ENCODE measurements at places on chromosomes 7 and 10. TPM values are rescaled to one million over a fixed set of nuclear protein-coding genes. Genes with fewer than 3 reads are reported as not detected.

The CACNB2 gene
- total RNA-seq, result not detected

DNA sequence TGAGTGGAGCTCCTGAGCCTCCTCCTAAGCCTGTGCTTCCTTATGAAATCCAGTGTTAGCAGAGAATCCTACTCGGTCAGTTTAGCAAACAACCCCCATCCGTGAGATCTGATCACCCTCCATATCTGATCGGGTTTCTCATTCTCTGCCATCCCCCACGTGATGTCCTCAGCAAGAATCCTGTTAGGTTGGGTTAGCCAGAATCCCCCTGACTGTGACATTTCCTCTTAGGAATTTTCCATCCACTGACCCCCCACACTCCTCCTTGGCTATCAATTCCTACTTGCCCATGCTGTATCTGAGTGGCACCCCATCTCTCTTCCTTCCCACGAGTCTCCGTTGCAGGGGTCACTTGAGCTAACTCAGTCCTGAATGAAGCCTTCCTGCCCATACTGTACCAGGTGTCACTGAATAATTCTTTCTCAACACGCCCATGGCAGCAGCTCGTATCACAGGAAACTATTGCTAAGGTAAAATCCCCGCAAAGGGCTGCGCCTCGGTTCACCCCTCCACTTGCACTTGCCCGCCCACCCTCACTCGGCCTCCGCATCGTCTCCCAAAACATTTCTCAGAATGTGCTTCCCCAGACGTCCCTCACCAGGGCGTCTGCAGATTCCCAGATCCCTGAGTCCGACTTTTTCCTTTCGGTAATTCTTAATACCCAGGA lies 44.1 kb downstream of the MYOF start:
- H3K27me3 ChIP-seq, result peaks cover 11% of the 10 kb centered on the region
- no peaks in the 10 kb centered on the region for H3K4me1 ChIP-seq
- H3K36me3 ChIP-seq, result no peaks in the 10 kb centered on the region

DNA sequence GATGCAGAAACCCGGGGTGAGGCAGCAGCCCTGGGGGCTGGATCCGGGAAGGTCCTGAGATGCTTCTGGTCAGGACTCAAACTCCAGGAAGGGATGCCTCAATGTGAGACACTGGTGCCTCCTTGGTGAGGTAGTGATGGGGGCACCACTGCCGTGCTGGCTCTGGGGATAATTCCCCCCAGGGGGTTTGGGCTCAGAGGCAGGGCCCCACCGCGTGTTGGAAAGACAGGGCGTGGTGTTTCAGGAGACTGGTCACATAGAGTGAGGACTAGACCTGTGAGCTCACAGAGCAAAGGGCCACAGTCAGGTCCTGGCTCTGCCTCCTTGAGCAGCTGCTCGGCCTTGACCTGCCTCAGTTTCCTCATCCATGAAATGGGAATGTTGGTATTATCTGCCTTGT lies 361.9 kb downstream of the GLRX3 start:
- no peaks in the 10 kb centered on the region for H3K36me3 ChIP-seq
- no peak overlapping the region for H3K4me3 ChIP-seq
- no peaks in the 10 kb centered on the region for H3K4me1 ChIP-seq
- no peaks in the 10 kb centered on the region for H3K27me3 ChIP-seq

The CPXM2 gene
- not detected for total RNA-seq

The AOC1 gene
- not detected for total RNA-seq

The H2BK1 gene
- not detected for total RNA-seq

DNA sequence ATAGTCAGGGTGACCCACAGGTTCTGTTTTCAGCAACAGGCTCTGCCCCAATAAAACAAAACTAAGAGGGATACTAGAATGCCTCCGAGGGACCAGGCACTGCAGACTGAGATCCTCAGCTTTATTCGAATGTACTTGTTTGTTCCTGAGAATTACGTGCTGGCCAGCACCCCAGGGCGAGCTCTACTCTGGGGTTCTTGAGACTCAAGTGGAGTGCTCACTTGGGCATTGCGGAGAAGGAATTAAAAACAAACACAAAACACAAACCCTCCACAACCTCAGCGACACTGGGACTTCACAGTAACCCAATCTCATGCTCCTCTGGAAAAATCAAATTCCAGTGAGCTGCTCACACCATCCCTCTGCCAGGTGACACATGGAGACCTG lies 250.7 kb downstream of the TNS3 start:
- no peak overlapping the region for H3K27ac ChIP-seq
- H3K36me3 ChIP-seq, result no peaks in the 10 kb centered on the region
- H3K4me3 ChIP-seq, result no peak overlapping the region
- H3K4me1 ChIP-seq, result no peaks in the 10 kb centered on the region
- no peaks in the 10 kb centered on the region for H3K27me3 ChIP-seq
- DNase-seq, result no peak

DNA sequence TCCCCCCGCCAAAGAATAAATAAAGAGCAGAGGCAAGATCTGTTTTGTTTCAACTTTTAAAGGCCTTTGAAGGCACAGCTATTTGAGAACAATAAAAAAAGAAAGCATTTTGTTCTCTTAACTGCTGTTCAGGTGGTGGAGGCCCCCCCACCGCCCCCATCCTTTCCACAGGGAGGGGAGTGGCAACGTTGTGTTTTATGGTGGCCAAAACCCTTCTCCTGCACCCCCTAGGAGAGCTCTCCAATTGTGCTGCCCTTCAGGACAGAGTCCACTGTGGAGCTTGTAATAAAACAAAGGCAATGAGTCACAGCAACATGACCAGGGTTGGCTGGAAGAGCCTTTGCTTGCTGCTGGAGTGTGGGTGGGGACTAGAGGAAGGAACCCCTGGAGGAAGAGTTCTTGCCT lies 987.9 kb downstream of the KCNMA1 start:
- no peak overlapping the region for H3K27ac ChIP-seq
- H3K4me3 ChIP-seq, result no peak overlapping the region
- no peak for DNase-seq
- peaks cover 6% of the 10 kb centered on the region for H3K36me3 ChIP-seq
- H3K4me1 ChIP-seq, result no peaks in the 10 kb centered on the region
- peaks cover 6% of the 10 kb centered on the region for H3K27me3 ChIP-seq

The JMJD1C gene
- 50.7 TPM for total RNA-seq

- no peak overlapping the region for H3K27ac ChIP-seq
- no peaks in the 10 kb centered on the region for H3K27me3 ChIP-seq
- no peak for DNase-seq
- H3K4me3 ChIP-seq, result no peak overlapping the region
- no peaks in the 10 kb centered on the region for H3K36me3 ChIP-seq
- H3K4me1 ChIP-seq, result no peaks in the 10 kb centered on the region
Observed at GRCh38 chr10:85666102-85666501, 700.5 kb downstream of the GRID1 start.

The TMEM270 gene
- total RNA-seq, result not detected

DNA sequence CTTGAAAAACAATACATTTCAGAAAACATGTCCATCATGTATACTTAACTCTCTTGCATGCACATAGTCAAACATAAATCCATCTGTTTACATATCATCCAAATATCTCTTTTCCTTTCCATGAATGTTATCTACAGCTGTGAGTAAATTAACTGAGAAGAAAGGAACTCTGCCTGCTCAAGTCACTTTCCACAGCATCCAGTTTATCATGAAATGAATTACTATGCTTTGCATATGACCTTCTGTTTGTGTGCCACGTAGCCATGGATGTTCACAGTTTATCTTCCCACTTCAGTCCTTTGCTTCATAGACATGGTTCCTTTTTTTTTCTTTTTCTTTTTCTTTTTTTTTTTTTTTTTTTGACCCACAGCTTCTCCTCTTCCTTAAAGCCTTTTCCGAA lies 39.6 kb downstream of the BZW2 start:
- H3K36me3 ChIP-seq, result peaks cover 29% of the 10 kb centered on the region
- H3K4me3 ChIP-seq, result no peak overlapping the region
- H3K4me1 ChIP-seq, result no peaks in the 10 kb centered on the region
- no peaks in the 10 kb centered on the region for H3K27me3 ChIP-seq
- no peak for DNase-seq

DNA sequence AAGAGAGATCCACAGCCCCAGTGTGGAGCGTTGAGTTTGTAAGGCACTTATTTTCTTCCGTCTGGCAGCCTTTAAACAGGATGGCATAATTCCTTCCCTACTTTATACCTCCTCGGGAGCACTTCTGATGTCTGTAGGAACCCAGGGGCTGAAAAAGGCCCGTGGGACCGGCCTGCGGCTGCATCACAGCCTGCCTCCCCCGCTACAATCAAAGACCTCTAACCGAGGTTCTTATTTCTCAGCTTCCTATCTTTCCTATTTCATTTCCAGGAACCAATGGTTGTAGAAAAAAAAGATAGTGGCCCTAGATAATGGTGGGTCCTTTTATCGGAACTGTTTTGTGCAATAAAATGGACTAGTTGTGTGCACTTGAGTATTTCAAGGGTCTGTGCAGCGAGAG lies 4.1 kb upstream of the CTBP2 start:
- no peak for DNase-seq
- H3K36me3 ChIP-seq, result no peaks in the 10 kb centered on the region
- no peak overlapping the region for H3K27ac ChIP-seq
- H3K4me3 ChIP-seq, result no peak overlapping the region
- H3K27me3 ChIP-seq, result no peaks in the 10 kb centered on the region
- H3K4me1 ChIP-seq, result no peaks in the 10 kb centered on the region

The CHST15 gene
- total RNA-seq, result not detected

The ZNF679 gene
- total RNA-seq, result not detected

- no peaks in the 10 kb centered on the region for H3K36me3 ChIP-seq
- no peak for DNase-seq
- H3K27ac ChIP-seq, result no peak overlapping the region
Observed at GRCh38 chr10:49282879-49283341, 16.1 kb upstream of the C10orf71 start.

The WNT8B gene
- not detected for total RNA-seq

The GET4 gene
- 44.5 TPM for total RNA-seq

DNA sequence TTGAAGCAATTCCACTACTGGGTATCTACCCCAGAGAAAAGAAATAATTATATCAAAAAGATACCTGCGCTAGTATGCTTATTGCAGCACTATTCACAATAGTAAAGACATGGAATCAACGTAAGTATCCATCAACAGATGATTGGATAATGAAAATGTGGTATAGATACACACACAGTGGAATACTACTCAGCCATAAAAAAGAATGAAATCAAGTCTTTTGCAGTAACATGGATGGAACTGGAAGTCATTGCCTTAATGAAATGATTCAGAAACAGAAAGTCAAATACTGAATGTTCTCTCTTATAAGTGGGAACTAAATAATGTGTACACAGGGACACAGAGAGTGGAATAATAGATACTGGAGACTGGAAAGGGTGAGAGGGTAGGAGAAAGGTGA lies 7.4 kb upstream of the SLC35B4 start:
- DNase-seq, result no peak
- H3K27ac ChIP-seq, result no peak overlapping the region
- H3K36me3 ChIP-seq, result no peaks in the 10 kb centered on the region
- H3K27me3 ChIP-seq, result peaks cover 53% of the 10 kb centered on the region

DNA sequence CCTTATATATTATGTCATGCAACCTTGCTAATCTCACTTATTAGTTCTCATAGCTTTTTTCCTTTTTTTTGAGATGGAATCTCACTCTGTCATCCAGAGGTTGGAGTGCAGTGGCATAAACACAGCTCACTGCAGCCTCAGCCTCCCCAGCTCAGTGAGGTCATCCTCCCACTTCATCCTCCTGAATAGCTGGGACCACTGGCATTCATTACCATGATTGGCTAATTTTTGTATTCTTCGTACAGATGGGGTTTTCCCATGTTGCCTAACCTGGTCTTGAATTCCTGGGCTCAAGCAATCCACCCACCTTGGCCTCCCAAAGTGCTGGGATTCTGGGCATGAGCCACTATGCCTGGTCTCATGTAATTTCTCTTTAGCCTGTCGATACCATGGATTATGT lies 89.1 kb upstream of the TRIM24 start:
- no peak overlapping the region for H3K4me3 ChIP-seq
- H3K27me3 ChIP-seq, result no peaks in the 10 kb centered on the region
- H3K36me3 ChIP-seq, result peaks cover 12% of the 10 kb centered on the region
- no peaks in the 10 kb centered on the region for H3K4me1 ChIP-seq
- no peak overlapping the region for H3K27ac ChIP-seq

All from natural killer cell treated with Interleukin-12 subunit alpha and Interleukin-12 subunit beta and Interleukin-15 and Interleukin-18, amount 100 ng/mL, for 72 hours (primary cell).